ENCODE measurements at places on chromosomes 1 and 21. TPM values are rescaled to one million over a fixed set of nuclear protein-coding genes. Genes with fewer than 3 reads are reported as not detected.

DNA sequence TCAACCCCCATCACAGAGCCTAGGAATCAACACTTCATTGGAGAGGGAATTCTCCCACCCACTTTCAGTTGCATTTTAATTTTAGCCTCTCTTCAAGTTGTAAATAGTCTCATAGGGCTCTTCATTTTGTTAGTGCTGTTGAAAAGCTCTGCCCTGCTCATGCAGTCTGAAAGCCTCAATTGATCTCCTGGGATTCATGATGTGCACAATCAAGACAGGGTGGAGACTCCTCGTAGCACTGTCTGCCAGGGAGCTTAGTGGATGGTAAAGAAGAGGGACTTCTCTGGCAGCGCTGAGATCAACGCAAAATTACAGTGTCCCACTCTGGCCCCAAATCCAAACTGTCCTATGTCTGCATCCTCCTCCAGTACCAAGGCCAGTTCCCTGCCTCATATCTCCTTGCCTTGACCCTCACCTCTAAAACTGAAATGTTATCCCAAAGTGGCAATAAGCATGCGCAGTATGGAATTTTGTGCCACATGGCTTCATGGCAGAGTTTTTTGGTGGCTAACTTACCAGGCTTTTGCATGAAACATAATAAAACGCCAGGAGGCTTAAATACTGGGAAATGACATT, 282.2 kb downstream of the CACNA1E start:
- DNase-seq = no peak

DNA sequence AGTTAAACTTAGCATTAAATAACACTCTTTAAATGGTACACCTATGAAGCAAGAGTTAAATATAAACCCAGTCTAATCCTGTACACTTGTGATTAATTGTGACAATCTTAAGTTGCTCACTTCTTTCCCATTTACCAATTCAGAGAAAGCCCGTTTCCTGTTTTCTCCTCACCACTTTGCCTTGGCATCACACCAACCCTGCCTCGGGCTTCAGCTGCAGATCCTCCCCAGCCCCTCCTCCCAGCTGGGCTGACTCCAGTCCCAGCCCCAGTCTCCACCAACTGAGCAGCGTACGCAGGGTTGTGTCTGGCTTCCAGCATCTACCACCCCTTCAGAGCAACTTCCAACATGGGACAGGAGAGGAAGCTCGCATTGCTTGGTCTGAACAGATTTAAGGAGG, 4.1 kb downstream of the PYCR2 start:
- no peak for DNase-seq

- DNase-seq = no peak
These were observed 52.9 kb downstream of the NCF2 start for GRCh38 chr1:183537405-183537804.

DNA sequence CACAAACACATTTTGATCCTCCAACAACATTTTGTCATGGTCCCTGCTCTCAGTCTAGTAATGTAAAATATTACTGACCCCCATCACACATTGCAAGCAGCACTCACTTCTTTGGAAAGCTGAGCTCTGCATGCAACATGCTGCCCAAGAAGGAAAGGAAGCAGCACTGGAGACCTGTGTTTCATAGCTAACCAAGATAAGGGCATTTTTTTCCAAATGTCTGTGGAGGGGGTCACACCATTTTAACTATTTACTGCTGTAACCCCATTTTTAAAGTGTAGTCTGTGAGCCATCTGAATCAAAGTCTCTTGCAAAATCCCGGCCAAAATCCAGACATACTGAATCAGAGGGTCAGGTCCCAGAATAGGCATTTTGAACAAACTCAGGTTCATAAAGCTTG, 4.5 kb upstream of the RASSF5 start:
- no peak for DNase-seq

DNA sequence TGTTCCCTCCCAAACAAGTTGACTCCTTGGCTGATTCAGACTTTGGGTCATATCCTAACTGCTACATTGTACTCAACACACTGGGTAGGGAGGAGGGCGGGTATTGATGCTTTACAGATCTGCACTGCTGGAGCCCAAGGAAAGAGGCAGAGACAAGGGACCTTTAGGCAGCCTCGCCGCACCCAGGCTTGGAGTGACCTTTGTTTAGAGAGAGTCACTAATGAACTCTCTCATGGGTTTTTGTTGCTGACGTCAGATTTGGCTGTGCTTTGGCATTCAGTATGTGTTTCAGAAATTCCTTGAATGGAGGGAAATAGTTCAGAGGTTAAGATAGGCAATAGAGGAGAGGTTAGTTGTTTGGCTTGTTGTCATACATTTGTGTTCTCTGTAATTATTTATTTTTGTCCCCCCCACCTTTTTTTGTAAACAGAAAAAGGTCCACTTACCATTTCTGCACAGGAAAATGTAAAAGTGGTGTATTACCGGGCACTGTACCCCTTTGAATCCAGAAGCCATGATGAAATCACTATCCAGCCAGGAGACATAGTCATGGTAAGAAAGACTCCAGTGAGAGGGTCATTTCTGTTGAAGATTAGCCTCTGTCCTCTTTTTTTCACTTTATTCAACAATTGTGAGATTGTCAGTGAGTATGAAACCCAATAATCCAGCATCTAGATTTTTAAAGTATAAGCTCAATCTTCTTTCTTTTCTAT, 116.1 kb downstream of the ATP5PO start:
- DNase-seq = no peak

DNA sequence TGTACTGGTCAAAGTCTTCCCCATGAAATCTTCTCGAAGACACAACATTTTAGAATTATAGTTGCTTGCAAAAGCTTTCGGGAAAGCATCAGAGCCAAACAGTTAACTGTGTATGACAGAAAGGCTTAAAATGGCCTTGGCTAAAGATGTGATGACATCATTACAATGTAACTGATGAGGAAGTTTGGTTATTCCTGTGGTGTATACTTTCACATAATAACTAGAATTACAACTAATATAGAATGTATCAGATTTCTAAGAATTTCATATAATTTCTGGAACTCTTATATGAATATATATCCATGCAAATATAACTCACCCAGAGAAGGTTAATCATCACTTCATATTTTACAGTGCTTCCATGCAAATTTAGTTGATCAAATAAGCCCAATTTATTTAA, 8.4 kb downstream of the TP73 start:
- no peak for DNase-seq

DNA sequence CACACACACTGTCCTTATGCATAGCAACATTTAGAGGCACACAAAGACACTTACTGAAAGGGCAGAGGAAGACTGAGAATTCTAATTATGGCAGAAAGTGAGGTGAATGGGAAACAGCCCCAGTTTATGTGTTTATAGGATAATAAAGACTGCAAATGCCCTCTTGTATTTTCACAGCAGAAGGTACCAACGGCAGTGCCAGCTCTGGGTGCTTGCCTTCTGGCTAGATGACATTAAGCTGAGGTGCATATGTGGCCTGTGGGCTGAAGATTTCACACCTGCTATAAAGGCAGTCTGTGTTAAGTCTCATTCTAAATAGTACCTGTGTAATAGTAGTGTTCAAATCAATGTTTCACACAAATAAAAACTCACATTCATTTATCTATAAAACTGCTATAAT, 347.2 kb upstream of the ZRANB2 start:
- DNase-seq = no peak

DNA sequence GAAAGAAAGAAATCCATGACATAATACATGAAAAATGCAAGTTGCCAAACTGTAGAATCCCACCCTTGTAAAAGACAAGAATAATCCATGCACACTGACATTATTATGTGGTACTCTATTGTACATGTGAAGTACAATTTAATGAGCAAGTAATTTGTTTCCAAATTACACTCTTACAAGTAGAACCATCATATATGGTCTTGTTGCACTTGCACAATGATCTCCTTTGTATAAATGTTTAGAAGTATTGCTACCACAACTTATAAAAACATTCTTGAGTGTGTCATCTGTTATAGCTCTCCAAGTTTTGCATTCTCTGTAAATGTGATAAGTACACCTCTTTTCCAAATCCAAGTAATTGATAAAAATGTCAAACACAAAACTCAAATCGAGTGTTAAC, 29.1 kb upstream of the ZNF281 start:
- no peak for DNase-seq

GRCh38 chr21:24514081-24514733, 1093.1 kb downstream of the MRPL39 start:
- no peak for DNase-seq

GRCh38 chr1:219661464-219662092, 48.7 kb upstream of the ZC3H11B start:
- DNase-seq = no peak

GRCh38 chr1:208988811-208989222, 594.7 kb upstream of the CAMK1G start:
- DNase-seq = no peak

DNA sequence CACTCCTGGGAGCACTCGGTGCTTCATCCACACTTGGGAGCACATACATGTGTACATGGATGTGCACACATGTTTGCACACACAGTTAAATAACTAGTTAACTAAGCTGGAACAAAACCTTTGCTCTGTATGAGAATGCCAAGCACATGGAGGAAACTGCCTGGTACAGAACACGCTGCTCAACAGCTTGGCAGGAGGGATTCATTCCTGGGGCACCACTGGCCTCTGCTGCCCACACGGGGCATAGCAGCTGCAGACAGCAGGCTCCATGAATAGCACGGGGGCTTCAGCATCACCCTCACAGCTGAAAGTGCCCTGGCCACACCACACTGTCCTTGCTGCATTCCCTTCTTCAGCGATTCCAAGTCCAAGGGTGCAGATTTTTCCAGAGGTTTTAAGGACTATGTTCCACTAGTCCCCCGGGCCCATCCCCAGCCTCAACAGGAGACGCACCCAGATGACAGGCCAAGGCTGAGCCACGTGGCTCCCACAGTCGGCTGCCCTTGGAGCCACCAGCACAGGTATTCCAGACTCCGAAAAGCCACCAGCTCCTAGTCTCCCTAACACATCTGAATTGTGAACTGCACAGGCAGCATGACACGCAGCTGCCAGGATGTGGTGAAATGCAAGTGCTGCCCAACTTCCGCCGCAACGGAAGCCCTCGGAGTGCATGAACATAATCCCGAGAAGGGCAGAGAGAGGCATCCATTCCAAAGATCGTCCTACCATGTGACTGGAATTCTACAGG, 16.9 kb downstream of the NPHP4 start:
- peak; percentile 81 for DNase-seq

DNA sequence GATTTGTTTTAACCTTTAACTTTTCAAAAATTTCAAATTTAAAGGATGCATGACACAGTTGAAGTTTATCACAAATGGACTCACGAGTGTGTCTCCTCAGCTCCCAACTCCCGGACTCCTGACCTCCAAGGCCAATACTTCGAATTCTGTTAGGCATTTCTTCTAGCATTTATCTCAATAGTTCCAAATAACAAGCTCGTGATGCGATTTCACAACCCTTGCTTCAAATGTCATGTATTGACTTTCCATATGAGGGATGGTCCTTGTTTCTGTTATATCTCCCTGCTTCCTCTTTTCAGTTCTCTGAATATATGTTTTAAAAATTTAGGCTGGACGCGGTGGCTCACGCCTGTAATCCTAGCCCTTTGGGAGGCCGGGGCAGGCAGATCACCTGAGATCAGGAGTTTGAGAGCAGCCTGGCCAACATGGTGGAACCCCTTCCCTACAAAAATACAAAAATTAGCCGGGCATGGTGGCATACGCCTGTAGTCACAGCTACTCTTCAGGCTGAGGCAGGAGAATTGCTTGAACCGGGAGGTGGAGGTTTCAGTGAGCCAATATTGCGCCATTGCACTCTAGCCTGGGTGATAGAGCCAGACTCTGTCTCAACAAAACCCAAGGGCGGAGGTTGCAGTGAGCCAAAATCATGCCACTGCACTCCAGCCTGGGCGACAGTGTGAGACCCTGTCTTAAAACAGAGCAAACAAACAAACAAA, 52.0 kb upstream of the TINAGL1 start:
- DNase-seq = no peak

- DNase-seq = no peak
These were observed 28.4 kb upstream of the KIAA0040 start for GRCh38 chr1:175220853-175221556.

- no peak for DNase-seq
These were observed 10.8 kb downstream of the NHLH1 start for GRCh38 chr1:160377585-160378206.

DNA sequence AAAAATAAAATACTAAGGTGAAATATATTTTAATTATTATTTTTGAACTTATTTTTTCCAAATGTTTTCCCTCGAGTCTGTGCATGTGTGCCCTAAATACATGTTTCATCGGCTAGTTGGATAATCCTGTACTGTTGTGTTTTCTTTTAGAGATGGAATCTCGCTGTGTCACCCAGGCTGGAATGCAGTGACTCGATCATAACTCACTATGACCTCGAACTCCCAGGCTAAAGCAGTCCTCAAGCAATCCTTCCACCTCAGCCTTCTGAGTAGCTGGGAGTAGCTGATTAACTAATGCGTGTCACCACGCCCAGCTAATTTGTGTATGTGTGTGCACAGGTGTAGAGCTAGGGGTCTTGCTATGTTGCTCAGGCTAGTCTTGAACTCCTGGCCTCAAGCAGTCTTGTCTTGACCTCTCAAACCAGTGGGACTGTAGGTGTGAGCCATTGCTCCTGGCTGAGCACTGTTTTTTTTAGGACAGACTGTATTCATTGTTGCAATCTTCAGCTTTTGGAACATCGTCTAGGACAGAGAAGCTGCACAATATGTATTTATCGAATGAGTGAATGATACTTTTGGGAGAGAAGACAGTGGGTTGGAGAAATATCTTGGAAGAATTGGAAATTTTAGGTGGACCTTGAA, 4.8 kb upstream of the TMCO1 start:
- no peak for DNase-seq

DNA sequence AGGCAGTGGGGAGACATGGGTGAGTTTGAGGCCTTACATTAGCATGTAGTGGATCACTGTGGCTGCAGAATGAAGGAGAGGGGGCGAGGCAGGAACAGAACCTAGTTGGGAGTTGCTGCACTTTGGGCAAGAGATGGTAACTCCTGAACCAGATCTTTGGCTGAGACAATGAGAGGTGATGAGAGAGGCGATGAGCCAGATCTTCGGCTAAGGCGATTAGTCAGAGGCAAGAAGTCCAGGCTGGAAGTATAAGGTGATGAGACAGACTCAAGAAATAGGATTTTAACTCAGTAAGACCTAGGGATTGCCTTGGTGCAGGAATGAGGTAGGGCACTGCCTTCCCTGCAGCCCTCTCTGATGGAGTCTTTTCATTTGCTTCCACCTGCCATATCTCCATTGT, 9.1 kb upstream of the ARTN start:
- DNase-seq = no peak

IFI44L gene
- not detected for total RNA-seq

TOMM20 gene
- 166 TPM for total RNA-seq

CCDC28B gene
- 34.4 TPM for total RNA-seq

FHAD1 gene
- total RNA-seq = not detected

C1orf141 gene
- not detected for total RNA-seq

ATP1A1 gene
- total RNA-seq = 78.4 TPM

ARHGAP30 gene
- total RNA-seq = not detected

KIRREL1 gene
- 8.1 TPM for total RNA-seq

TNNT2 gene
- total RNA-seq = not detected

FAM72A gene
- 1.5 TPM for total RNA-seq
